ENCODE measurements at places on chromosomes 11 and 22. TPM values are rescaled to one million over a fixed set of nuclear protein-coding genes. Genes with fewer than 3 reads are reported as not detected.

- no peak for DNase-seq
Observed at GRCh38 chr11:69415411-69416142, 65.9 kb upstream of the LINC01488 start.

GRCh38 chr11:67269401-67270255 lies 3.4 kb downstream of the GRK2 start:
- no peak for DNase-seq

- DNase-seq: no peak
Observed at GRCh38 chr11:9169595-9170295, 78.3 kb upstream of the SCUBE2 start.

- no peak for DNase-seq
Observed at GRCh38 chr11:2789331-2789730, 89.5 kb upstream of the KCNQ1OT1 start.

DNA sequence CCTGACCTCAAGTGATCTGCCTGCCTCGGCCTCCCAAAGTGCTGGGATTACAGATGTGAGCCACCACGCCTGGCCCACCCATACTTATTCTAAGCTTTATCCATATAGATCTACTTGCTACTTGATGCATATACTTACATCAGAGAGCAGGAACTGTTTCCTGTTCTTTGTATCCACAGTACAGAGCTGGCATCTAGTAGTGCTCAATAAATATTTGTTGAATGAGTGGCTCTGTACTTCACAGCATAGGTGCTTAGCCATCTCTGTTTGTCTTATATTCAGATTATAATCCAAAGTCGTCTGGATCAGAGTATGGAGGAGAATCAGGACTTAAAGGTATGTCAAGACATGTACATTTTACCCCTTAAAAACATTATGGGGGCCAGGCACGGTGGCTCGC lies 38.6 kb upstream of the DLAT start:
- DNase-seq: no peak

DNA sequence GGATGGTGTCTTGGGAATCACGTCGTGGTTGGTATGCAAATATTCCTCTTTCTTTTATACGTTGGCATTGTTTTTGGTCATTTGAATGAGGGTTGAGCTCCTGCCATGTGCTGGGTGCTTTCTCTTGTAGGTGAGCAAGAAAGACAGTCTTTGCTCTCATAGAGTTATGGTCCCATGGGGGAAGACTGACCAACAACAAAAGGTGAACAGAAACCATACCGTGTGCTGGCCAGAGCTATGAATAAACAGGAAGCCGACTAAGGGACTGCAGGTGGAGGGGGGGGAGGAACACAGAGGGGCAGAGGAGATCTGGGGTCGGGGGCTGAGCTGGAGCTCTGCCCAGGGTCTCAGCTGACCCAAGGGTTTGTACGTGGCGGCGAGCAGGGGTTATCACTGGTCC lies 245.3 kb downstream of the CTTN start:
- DNase-seq: no peak

GRCh38 chr11:62264004-62264403 lies 6.0 kb upstream of the SCGB2A2 start:
- peak; percentile 34 for DNase-seq

GRCh38 chr11:62556875-62557631 lies 10.4 kb upstream of the AHNAK start:
- DNase-seq: no peak

GRCh38 chr11:116500947-116501602 lies 271.7 kb downstream of the BUD13 start:
- no peak for DNase-seq

DNA sequence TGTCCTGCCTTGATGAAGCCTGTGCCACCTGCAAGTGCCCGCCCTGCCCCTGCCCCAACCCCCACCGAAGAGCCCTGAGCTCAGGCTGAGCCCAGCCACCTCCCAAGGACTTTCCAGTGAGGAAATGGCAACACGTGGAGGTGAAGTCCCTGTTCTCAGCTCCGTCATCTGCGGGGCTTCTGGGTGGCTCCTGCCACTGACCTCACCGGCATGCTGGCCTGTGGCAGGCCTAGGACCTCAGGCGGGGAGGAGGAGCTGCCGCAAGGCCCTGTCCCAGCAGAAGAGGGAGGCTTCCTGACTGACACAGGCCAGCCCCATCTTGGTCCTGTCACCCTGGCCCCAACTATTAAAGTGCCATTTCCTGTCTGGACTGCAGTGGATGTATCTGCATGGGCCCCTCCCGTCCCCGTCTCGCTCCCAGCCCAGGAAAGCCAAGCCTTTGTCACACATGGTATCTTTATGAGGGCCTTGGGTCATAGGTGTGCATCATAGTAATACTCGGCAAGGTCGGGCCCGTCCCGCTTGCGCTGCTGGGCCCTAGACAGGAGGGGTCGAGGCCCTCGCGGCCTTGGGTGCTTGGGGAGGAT lies 882 bp downstream of the FREY1 start:
- no peak for DNase-seq

DNA sequence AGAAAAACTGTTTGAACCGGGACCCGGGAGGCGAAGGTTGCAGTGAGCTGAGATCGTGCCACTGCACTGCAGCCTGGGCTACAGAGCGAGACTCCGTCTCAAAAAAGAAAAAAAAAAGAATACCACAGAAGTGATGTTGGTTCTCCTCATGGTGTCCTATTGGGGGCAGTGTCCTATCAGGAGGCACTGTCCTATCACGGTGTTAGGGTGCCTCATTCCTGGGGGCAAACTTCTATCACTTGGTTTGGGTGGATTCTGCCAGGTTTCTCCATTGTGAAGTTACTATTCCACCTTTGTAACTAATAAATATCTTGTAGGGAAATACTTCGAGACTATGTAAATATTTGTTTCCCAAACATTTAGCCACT lies 19.6 kb downstream of the PRR14L start:
- no peak for DNase-seq

DNA sequence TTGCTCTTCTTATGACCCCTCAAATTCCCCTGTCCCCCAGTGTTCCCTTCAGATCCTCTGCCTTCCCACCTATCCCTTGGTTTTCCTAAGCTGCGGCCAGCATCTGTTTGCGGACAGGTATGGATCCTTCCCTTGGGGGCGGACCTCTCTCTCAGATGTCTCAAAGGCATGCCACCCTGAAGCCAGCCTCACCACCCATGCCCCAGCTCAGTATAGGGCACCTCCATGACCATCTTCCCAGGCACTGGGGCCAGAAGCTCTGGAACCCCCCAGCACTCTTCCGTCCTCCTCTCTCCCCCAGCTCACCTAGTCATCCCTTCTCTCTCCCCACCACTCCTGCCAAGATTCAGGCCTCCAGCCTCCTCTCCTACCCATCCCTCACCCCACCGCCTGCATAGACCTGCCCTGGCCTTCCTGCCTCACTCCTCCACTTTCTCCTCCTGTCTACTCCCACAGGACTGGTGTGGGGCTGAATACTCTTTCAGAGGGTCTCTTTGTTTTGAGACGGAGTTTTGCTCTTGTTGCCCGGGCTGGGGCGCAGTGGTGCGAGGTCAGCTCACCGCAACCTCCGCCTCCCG lies 2.2 kb downstream of the LRRC75B start:
- no peak for DNase-seq

GRCh38 chr22:42801252-42802080 lies 55.6 kb downstream of the ARFGAP3 start:
- DNase-seq: no peak

- DNase-seq: no peak
Observed at GRCh38 chr11:124893781-124894401, 3.8 kb downstream of the ROBO4 start.

GRCh38 chr11:77093987-77094840 lies 8.4 kb upstream of the OMP start:
- DNase-seq: no peak

Gene LRRC51
- total RNA-seq: 7.8 TPM

Gene TSKU
- total RNA-seq: 39.0 TPM

Gene RIMBP3C
- 0.44 TPM for total RNA-seq

Gene PRODH
- 1.0 TPM for total RNA-seq

Gene FAM111B
- total RNA-seq: 5.6 TPM

Gene OR6A2
- total RNA-seq: 0.19 TPM

Gene NXPE4
- not detected for total RNA-seq

Gene RIN1
- total RNA-seq: 17.2 TPM

Gene RAD9A
- 7.3 TPM for total RNA-seq

Gene TSSK2
- not detected for total RNA-seq

Data from glomerular endothelial cell (primary cell).